ENCODE measurements at places on chromosomes 1 and 21. TPM values are rescaled to one million over a fixed set of nuclear protein-coding genes. Genes with fewer than 3 reads are reported as not detected.

RIPPLY3 gene
- 0.34 TPM for polyA plus RNA-seq

DESI2 gene
- 16.8 TPM for polyA plus RNA-seq

IFNLR1 gene
- polyA plus RNA-seq = 5.9 TPM

ATXN7L2 gene
- 2.4 TPM for polyA plus RNA-seq

HSD3B2 gene
- not detected for polyA plus RNA-seq

PIGK gene
- polyA plus RNA-seq = 12.5 TPM

NHLH2 gene
- polyA plus RNA-seq = 0.02 TPM

AKR7A3 gene
- 0.16 TPM for polyA plus RNA-seq

RGSL1 gene
- polyA plus RNA-seq = not detected

GLIS1 gene
- polyA plus RNA-seq = not detected

NTPCR gene
- polyA plus RNA-seq = 23.3 TPM

KCNC4 gene
- polyA plus RNA-seq = 3.6 TPM

CFAP74 gene
- polyA plus RNA-seq = not detected

ACTN2 gene
- not detected for polyA plus RNA-seq

ZSCAN20 gene
- 1.3 TPM for polyA plus RNA-seq

TAS1R1 gene
- polyA plus RNA-seq = 0.05 TPM

OR2T33 gene
- polyA plus RNA-seq = not detected

CYP4B1 gene
- polyA plus RNA-seq = 0.52 TPM

OLFM3 gene
- not detected for polyA plus RNA-seq

ERRFI1 gene
- 115 TPM for polyA plus RNA-seq

WDR64 gene
- not detected for polyA plus RNA-seq

NBPF26 gene
- 20.1 TPM for polyA plus RNA-seq

SPRR2A gene
- 0.42 TPM for polyA plus RNA-seq

MROH9 gene
- polyA plus RNA-seq = not detected

GJA5 gene
- polyA plus RNA-seq = 27.4 TPM

CHIT1 gene
- polyA plus RNA-seq = not detected

CNR2 gene
- not detected for polyA plus RNA-seq

Data from mammary epithelial cell (primary cell).